Activated CD4-positive, alpha-beta T cell treated with anti-CD3 and anti-CD28 coated beads, Interleukin-2, amount 10 ng/mL, durations not matched to agents 24 days and 14 days (primary cell): ENCODE measurements at places on chromosomes 1 and 21.

DNA sequence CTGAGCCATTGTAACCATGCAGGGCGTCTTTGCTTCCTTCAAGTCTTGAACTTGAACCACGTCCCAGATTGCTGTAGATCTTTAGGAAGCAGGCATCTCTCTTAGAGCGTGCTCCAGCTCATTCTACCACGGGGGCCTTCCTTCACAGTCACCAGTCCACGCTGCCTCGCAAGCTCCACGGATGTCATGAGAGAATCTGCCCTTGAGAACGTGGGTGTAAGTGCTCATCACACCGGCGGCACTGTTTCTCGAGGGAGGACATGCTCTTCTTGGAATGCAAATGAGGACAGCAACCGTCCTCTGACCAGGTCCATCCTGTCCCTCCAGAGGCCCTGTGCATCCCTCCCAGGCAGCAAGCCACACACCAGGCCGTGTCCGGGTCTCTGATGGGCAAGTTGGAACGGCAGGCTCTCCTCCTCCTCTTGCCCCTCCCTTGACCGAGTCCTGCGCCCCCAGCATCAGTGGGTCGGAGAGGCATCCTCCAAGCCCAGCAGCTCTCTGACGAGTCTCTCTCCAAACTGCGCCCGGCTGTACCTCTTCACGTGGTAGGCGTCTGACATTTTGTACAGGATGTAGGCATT, 103.1 kb downstream of the PGBD5 start:
- DNase-seq = no peak

- peak; percentile 76 for DNase-seq
Measured at GRCh38 chr1:201171063-201172036, 17.1 kb upstream of the TMEM9 start.

DNA sequence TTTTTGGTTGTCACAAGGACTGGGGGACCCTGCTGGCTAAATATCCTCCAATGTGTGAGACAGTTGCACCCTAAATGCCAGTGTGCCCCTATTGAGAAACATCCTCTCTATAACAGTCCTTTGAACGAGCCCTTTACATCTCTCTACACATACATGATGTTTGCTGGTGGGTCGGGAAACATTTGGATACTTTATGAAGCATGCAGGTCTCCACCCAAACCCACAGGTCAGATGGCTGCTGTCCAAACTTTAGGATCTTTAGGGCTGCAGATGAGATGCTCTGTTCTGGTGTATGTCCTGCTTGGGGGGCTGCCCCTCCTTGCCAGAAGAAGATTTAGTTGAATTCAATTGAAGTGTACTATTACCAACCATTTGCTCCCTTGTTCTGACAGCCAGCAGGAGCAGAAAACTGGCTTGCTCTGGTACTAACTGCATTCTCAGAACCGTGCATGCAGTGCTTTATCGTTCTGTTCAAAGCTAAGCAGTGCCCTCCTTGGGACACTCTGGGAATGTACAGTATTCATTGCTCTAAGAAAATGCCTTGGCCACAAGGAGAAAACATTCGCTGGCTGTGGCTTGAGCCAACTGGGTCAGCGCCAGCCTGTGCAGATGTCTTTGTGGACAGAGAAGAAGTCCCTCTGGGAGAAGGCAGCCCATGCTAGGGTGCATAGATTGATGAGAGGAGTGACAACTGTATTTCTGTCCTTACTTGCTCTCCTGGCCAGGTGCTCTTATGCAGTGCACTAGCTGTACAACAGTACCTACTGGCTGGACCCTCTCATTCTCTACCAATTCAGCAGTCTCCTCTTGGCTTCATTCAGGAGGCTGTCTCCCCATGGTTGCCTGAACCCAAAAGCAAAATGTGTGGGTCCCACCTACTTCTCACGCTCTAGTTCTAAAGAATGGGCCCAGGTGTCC, 61.4 kb upstream of the DIRAS3 start:
- DNase-seq = no peak

DNA sequence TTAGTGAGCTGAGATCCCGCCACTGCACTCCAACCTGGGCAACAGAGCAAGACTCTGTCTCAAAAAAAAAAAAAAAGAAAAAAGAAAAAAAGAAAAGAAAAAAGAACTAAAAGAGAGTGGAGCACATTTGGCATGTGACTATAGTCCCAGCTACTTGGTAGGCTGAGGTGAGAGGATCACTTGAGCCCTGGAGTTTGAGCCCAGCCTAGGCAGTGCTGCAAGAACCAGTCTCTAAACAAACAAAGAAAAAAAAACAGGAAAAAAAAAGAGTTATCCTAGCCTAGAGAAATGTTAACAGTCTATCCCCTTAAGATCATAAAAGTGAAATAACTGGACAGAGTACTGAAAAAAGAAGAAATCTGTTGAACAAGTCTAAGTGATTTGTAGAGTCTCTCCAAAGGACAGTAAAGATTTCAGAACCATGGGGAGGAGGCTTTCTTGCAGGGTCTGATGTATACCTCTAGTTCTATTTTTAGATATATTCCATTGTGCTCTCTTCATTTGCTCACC, 4.5 kb upstream of the PRDX1 start:
- no peak for DNase-seq

GRCh38 chr1:97160818-97161217, 439.2 kb downstream of the PTBP2 start:
- no peak for DNase-seq

DNA sequence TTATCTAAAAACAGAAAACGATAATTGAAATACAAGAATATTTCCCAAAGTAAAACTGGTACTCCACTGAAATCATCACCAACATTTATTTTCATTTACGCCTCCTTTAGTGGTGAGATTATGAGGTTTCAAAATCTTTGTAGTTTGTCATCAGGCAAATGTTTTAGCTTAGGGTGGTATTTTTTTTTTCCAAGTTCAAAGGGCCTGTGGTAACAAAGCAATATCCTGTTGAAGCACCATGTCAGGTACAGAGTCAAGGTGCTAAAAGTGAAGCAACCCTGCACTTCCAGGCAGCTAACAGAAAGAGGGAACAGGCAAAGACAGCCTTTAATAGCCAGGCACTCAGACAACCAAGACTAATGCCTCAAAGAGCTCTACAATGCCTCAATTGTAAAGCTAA, 89.2 kb downstream of the JAK1 start:
- DNase-seq = peak; percentile 85

- peak; percentile 68 for DNase-seq
Measured at GRCh38 chr1:198088360-198089071, 68.3 kb upstream of the NEK7 start.

DNA sequence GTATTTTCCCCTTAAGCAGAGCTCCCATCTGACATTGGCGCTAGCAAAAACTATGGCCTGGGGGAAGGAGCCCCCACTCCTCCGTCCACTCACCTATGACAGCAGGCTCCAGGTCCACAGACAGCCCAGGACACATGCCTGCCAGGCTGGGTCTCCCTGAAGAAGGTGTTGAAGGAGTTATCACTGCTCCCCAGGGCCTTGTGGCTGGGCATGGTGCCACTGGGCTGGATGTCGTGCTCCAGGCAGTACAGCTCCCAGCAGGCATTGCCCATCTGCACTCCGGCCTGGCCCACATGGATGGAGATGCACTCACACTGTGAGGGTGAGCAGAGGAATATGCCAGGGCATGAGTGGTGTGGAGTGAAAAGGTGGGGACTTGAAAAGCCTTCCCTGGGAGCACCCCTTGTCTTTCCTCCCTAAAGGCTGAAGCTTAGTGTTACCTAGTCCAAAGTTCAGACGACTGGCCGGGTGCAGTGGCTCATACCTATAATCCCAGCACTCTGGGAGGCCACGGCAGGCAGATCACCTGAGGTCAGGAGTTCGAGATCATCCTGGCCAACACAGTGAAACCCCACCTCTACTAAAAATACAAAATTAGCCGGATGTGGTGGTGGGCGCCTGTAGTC, 30.0 kb downstream of the RABIF start:
- DNase-seq = no peak

DNA sequence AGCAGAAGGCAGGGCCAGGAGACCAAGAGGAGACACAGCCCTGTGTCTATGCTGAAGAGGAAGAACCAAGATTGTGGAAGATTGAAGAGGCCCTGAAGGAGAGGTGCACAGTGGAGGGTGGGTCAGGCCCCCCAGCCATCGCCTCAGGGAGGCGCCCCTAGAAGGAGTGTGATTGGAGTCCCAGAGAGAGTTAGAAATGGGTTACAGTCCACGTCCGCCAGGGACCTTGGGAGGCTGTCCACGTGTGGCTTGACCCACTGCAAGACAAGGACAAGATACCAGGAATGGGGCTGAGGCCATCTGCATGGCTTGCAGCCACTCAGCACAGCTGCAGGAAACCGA, 375.1 kb downstream of the NPHP4 start:
- no peak for DNase-seq

DNA sequence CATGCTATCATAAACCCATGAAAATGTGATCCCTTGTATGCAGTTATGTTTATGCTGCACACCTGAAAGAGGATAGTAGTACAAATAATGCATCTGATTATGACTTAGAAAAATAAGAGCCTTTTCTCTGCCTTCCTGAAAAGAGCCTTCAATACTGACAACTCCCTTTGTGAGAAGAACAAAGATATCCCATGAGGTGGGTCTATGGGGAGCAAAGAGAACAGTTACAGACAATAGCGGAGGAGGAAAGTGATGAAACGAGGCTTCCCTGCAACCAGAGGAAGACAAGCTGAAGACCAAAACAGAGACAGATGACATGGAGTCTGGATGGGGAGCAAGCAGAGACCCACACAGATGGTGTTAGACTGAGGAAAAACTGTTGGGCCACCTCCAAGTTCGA, 598.3 kb upstream of the PLXNA2 start:
- no peak for DNase-seq

DNA sequence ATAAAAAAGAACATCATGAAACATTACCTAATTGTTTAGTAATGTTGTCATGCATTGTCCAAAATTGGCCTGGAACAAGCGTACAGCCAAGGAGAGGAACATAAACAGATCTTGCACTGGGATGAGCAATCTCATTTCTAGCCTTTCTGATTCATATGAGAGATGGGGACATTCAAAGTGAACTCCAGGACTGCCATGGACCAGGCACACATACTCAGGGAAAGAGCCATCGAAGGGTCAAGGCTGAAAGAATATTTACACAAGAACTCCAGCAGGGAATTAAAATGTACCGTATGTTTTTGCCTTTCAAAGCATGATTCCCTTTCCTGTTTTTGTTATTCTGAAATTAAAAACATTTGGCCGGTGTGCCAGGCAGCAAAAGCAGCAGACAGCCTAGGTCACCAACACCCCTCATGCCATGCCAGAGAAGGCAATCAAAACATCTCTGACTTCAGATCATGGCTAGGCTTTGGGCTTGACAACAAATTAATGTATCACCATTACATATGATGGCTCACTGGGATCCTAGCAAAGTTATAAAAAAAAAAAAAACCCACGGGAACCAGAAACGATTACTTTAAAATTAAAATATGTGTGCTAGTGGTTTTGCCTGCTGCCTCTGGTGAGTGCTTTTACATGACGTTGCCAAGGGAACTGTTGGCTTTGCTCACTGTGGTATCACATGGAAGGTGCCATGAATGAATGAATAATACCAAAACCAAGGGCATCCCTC, 159.8 kb downstream of the TGFBR3 start:
- DNase-seq = no peak

- DNase-seq = no peak
Measured at GRCh38 chr1:5896706-5897660, 95.2 kb downstream of the NPHP4 start.

- no peak for DNase-seq
Measured at GRCh38 chr1:61447968-61448430, 276.9 kb downstream of the TM2D1 start.

DNA sequence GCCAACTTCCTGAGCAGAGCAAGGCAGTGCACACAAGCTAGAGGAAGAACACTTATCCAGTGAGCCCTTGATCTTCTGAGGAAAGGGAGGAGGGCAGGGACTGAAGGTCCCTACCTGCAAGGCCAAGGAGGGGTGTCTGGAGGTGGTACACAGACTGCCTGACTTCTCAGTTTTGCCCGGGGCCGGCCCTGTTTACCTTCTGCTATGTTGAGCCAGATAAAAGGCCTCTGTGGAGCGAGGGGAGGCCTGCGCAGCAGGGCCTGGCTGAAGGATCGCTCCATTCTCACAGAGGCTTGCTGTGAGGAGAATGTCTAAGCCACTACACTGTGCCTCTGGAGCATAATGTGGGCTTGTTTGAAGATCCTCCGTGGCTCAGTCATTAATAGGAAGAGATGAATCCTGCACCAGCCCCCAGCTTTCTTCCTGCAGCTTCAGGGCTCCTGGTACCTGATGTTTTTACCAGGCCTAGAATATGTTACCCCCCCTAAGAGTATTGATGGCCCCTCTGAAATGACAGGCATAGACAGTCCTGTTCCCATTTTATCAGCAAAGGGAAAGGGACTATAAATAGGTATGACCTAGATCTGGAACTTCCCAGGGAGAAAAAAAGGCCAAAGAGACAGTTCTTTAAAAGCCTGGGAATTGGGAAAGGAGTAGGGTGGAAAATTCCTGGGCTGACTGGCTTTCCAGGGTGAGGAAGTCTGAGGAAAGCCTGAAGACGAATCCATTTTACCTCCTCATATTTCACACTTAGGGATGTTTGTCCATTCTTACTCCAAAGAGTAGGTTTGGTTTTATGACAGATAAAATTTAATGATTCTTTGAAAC, 4.7 kb downstream of the POGK start:
- no peak for DNase-seq

GRCh38 chr1:234484991-234485739, 6.2 kb upstream of the TARBP1 start:
- no peak for DNase-seq

- peak; percentile 66 for DNase-seq
Measured at GRCh38 chr1:11384170-11384554, 94.8 kb upstream of the DISP3 start.

- no peak for DNase-seq
Measured at GRCh38 chr1:174160109-174160473, 771 bp downstream of the RABGAP1L start.

DNA sequence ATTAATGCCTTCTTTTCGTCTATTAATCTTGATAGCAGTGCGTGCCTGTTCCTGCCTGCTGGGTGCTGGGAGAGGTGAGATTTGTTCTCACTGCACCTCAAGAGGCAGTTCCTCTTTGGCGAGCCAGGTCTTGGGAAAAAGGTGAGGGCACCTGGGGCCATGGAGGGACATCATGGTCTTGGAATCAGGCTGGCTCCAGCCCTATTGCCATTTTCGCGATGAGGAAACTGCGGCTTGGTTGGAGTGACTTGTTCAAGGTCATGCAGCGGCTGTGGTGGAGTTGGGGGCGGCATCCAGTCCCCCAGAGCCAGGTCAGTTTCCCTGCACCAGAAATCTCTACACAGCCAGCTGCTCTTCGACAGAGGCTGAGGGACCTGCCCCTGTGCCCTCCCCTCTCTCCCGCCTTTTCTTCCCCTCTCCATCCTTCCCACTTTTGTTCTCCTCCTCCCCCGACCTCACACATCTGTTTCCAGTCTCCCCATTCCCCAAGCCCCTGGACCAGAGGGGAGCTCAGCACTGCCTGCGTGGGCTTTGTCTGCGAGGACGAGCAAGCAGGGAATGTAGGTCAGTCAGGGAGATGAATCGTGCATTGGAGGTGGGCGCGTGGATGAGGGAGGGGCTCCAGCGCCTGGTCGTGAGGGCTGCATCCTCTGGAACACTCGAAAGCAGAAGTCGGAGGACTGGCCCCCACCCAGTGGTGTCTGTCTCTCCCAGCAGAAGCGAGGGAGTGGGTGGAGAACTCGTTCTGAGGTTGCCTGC, 135.1 kb downstream of the ACTL8 start:
- DNase-seq = no peak

GRCh38 chr1:184866586-184866985, 107.7 kb downstream of the NIBAN1 start:
- DNase-seq = no peak
